ENCODE measurements at places on chromosomes 13 and 19. TPM values are rescaled to one million over a fixed set of nuclear protein-coding genes. Genes with fewer than 3 reads are reported as not detected.

- DNase-seq = no peak
Measured at GRCh38 chr13:47121092-47121763, 224.4 kb upstream of the HTR2A start.

GRCh38 chr19:17751103-17751911 lies at the start of gene FCHO1:
TSS of gene FCHO1 (plus strand) at chr19:17751477. CDS start at chr19:17755165, 3,688 bp downstream.
- DNase-seq = no peak

CD70 gene
- not detected for total RNA-seq

RFXAP gene
- 12.5 TPM for total RNA-seq

CYP2A6 gene
- 0.50 TPM for total RNA-seq

PCDH9 gene
- 62.8 TPM for total RNA-seq

- no peak for DNase-seq
Measured at GRCh38 chr13:98105929-98106336, 37.0 kb upstream of the FARP1 start.

- no peak for DNase-seq
Measured at GRCh38 chr19:18765224-18765623, 25.9 kb downstream of the COMP start.

- no peak for DNase-seq
Measured at GRCh38 chr19:29173896-29174295, 39.1 kb downstream of the UQCRFS1 start.

CRB3 gene
- 0.44 TPM for total RNA-seq

LYPD5 gene
- 2.3 TPM for total RNA-seq

Measured in spinal cord (tissue), 10 donors.